Stimulated activated CD4-positive, alpha-beta T cell treated with anti-CD3 and anti-CD28 coated beads, Interleukin-4, amount 100 ng/mL, for 24 hours (primary cell): ENCODE measurements at places on chromosomes 11 and 22.

GRCh38 chr22:23117891-23118646 lies 23.7 kb downstream of the RSPH14 start:
- no peak for DNase-seq

GRCh38 chr11:112651386-112651785 lies 309.8 kb upstream of the NCAM1 start:
- DNase-seq: no peak

GRCh38 chr11:59413646-59414045 lies 12.6 kb downstream of the OR5A2 start:
- no peak for DNase-seq

DNA sequence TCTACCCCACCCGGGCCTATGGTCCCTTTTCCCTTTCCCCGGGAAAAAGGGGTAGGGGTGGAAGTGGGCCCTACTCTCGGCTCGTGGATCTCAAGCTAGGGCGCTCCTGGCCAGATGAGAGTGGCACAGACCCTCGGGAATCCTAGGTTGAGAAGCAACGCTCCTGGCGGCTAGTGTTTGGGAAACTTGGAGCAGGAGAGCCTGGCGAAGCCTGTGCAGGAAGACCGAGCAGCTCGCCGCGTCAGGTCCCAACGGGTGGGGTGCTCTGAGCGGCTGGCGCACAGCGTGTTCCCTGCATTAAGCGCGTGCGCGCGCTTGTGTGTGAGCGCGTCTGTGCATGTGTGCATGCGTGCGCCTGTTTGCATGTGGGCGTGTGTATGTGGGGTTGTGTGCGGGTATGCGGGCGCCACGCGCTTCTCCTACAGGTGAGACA lies 7.1 kb upstream of the FLI1 start:
- peak; percentile 67 for DNase-seq

DNA sequence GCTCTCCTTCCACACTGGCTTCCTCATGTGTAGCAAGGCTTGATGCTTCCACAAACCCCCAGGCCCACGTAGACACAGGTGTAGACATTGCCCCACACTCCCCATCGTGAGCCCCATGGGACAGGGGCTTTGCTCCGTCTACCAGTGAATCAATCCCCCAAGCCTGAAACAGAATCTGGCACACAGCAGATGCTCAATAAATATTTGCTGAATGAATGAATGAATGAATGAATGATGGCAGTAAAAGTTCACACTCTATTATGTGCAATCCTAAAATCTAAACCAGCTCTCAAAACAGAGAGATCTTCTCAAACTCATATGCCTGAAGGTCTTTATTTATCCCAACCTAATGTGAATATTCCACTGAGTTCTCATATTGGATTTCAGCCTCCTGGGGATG lies 69.9 kb downstream of the MN1 start:
- no peak for DNase-seq
